ENCODE measurements at places on chromosomes 13 and 19.

GRCh38 chr13:66659701-66660467, 570.3 kb downstream of the PCDH9 start:
- DNase-seq = no peak

DNA sequence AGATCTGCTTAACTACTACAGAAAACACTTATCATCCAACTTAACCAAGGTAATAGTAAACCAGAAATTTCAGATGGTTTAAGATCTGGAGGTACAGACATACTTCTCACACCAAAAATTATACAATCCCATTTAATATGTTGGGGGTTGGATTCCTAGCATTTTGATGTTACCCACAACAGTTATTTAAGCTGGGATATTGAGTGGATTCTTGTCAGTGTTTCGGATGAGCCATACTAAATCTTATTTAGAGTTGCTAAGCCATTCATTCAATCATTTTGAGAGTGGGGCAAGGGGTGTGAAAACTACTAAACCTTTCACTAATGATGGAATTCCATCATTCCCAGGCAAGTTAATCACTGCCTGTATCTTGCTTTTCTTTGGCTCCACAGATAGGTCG, 40.6 kb downstream of the KATNAL1 start:
- DNase-seq = no peak

- DNase-seq = no peak
These were observed 129.0 kb upstream of the SPRY2 start for GRCh38 chr13:80469853-80470381.

DNA sequence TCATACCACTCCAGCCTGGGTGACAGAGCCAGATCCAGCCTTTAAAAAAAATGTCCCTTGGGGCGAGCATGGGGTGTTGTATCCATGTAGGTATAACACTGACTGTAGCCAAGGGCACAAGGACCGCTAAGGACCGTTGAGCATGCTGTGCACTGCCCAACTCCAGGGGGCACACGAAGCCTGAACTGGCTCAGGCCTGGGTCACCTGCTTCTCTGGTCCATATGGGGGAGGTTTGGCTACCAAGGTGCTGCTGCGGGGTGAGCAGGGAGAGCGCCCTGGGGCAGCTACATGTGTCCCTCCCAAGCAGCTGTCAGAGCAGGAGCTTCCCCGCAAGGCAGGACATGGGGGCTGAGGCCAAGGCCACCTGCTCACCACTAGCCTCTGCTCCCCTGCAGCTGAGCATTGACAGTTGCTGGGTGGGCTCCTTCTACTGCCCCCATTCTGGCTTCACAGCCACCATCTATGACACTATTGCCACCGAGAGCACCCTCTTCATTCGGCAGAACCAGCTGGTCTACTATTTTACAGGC, 16.3 kb downstream of the CATSPERG start:
- no peak for DNase-seq

DNA sequence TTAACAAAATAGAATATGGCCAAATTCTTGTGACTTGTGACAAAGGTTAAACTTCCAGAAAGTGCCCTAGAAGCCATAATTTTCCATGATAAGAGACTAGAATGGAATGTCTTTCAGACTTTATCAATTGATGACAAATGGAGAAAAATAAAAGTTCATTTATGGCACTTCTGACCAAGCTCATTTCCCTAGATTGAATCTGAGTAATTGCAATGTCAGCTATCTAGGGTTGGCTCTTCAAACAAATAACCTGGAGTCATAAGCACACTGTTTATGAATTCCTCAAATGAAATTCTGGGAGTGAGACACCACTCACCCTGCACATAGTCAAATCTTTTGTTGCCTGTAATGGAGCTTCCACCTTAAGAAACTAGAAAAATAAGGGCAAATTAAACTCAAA, 11.4 kb downstream of the ARHGEF7 start:
- no peak for DNase-seq

- no peak for DNase-seq
These were observed 99.2 kb downstream of the SLC7A1 start for GRCh38 chr13:29496241-29496712.

DNA sequence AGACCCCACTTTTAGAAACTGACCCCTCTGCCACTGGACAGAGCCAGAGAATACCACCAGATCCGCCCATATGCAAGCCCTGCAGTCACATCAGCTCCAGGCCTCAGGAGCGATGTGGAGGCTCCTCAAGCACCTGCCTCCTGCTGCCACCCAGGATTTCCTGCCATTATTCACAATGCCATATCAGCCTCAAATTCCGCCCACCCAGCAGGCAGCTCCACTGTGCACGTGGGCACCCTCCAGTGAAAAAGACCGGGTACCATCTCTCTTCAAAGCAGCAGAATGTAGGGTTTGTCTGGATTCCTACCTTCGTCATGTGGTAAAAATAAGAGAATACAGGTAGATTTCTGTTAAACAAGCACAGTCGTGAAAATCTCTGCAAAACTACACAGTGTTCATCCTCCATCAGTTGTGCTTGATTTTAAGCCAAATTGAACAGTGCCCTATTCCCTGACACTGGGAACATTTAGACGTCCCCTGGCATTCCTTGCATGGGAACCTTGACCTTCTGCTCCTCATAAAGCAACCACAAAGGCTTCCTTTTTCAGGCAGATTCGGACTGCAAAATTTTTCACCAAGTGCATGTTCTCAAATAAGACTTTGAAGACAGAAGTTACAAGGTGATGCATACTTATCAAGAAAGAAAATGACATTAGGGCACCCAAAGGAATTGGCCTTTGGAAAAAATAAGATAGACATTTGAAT, 56.4 kb downstream of the FAM124A start:
- DNase-seq = no peak

DNA sequence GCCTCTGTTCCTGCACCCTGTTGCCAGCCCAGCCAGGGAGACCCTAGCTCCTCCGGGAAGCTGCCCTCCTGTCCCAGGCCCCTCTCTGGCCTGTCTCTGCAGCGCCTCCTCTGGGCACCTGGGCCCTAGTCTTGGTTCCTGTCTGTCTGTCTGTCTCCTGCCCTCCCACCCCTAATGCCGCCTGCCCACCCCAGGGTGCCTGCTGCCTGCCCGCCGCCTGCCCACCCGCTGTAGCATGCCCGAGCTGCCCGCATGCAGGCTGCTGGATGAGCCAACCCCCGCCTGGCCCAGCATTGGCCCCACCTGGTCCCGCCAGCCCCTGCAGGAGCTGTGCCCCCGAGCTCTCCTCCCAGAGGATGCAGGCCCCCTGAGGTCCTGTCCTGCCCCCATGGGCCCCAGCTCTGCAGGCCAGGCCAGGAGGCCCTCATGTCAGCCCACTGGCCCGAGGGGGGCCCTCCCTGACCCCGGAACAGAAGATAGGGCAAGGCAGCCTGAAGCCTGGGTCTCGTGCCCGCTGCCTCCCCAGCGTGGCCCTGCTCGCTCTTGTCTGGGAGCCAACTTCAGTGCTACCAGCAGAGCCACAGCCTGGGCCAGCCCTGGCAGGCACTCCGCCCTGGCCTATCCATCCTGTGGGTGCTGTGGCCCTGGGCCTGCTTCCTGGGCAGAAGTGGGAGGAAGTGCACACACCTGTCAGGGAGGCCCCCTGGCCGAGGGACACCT, 5.2 kb downstream of the MAP2K7 start:
- no peak for DNase-seq

DNA sequence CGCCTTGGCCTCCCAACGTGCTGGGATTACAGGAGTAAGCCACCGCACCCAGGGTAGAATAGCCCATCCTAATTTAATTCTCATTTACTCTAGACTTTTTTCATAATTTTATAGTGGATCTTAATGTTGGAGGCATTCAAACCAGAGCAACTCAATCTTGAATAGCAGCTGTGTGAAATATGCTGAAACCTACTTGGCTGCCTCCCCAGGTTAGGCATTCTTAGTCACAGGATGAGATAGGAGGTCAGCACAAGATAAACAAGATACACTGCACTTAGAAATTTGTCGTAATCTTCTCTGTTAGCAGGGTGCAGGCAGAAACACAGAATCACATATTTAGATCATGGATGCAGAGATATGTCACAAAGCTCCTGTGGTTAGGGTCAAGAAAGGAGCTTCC, 2.7 kb upstream of the ZNF43 start:
- DNase-seq = no peak

Measured in T follicular helper cell (primary cell).